ENCODE measurements at places on chromosomes 3 and 15.

- DNase-seq: no peak
Measured at GRCh38 chr3:11774296-11774877, 72.3 kb downstream of the TAMM41 start.

DNA sequence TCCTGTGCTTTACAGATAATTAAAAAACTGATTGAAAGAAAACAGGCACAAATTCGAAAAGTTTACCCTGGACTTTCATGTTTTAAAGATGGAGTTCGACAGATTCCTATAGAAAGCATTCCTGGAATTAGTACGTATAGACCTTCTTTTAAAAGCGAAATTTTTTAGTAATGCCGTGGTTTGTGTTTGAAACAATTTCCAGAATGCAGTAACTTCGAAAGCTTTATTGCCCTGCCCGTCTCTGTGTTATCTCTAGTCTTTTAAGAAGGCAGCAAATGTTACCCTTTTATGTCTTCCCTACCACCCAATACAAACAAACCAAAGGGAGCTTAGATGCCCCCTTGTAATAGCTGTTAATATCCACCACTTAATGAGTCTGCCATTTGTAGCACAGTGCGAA, 39.7 kb downstream of the SGO1 start:
- DNase-seq: no peak

DNA sequence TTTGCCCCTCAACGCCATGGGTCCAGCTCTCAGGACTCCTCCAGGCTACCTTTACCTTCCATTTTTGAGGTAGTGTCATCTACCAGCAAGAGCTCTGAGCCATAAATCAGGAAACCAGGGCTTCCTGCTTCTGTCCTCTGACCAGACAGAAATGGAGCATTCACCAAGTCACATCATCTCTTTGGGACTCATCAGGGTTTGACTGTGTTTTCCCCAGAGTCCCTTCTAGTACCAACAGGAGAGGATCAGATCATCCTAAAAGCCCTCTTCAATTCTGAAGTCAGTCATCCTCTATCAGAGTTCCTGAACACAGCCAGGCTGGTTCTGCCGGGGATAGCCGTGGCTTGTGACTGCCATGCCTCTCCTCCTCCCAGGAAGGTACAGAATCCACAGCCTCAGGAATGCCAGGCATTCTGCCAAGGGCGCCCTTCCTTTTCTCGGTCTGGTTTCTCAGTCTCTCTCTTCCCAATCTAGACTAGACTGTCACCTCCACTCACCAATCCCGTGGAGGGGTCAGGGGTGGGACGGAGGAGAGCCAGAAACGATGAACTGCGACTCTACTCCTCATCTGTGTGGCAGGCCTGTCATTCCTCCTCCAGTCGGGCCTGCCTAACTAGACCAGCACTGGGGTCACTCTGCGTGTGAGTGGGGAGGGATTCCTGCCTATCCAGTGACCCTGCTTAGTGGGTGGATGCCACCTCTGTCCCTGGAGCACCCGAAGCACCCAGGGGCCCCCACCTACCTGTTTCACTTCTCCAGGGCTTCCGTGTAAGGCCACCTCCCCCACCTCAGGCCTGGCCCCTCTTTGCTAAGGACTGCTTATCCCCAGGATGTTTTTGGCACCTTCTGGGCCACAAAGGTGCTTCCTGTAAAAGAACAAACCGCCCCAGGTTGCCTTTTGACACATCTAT, 30.9 kb downstream of the CCNL1 start:
- DNase-seq: peak; percentile 20

DNA sequence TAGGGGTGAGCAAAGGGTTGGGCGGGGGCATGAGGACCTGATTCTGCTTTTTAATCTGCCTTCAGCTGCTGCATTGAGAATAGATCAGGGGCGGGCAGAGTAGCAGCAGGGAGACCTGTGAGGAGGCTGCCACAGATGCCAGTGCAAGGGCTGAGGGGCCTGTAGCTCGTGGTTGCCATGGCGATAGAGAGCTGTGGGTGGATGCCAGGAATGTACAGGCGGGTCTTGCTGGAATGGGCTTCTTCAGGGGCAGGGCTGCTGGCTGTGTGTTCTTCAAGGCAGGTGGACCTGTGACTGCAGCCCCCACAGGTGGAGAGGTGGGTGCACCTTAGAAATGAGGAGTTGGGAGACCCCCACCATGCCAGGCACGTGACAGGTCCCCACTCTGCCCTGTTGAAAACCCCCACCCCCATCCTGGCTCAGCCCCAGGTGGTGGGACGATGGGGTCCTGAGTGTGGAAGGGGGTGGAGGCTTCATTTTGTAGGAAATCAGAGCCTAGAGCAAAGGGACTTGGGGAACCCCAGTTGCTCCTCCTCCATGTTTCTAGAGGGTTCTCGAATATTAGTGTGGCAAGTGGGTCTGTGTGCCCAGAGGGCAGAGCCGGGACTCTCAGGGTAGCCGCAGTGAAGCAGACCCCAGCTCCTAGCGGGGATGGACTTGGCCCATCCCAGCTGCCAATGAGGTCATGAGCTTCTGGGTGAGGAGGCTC, 38.3 kb downstream of the SLC6A6 start:
- no peak for DNase-seq

DNA sequence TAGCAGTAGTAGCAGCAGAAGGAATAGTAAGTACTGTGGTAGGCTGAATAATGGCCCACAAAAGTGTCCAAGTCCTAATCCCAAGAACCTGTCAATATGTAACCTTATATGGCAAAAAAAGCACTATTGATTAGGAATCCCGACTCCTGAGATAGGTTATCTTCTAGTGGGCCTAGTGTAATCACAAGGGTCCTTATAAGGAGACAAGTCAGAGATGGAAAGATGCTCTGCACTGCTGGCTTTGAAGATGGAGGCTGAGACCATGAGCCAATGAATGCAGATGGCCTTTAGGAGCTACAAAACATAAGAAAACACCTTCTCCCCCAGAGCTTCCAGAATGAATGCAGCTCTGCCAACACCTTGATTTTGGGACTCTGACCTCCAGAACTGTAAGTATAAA, 36.0 kb downstream of the TIPARP start:
- DNase-seq: no peak

- no peak for DNase-seq
Measured at GRCh38 chr15:67510597-67511190, 10.2 kb upstream of the C15orf61 start.

- no peak for DNase-seq
Measured at GRCh38 chr15:86515625-86516024, 436.0 kb downstream of the AGBL1 start.

DNA sequence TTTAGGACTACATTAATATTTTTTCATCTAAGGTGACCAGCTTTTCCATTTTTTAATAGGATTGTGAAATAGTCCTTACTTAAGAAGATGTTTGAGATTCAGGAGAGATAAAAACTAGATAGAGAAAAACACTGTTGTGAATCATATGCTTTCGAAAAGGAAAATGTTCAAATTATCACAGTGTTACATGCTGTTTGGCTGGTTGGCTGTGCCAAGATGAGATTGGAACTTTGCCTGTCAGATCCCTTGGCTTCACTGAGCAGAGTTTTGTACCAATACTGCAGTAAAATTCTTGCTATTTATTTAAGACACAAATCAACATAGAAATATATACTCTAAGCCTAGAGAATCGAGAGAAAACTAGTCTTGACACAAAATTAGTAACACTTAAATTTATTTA, 117.2 kb downstream of the OXSM start:
- DNase-seq: no peak

GRCh38 chr15:43893956-43894355, 67.2 kb downstream of the WDR76 start:
- DNase-seq: no peak

GRCh38 chr3:80087767-80088166, 320.0 kb upstream of the ROBO1 start:
- no peak for DNase-seq

- DNase-seq: peak; percentile 22
Measured at GRCh38 chr3:107525644-107526305, 3.0 kb downstream of the BBX start.

DNA sequence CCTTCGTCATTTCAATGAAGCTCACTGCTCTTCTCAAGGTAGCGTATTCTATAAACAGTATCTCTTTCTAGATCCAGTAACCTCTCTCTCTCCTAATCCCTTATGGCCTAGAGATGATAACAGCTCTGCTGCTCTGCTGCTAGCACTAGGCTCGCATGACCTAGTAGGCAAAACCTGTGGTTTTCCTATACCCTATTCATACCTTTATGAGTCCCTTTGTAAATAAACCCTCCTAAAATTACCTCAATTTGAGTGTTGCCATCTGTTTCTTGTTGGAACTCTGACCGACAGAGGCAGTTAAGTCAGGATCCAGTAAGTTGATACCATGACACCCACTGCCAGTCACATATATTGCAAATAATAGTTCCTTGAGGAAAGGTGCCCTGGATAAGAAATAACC, 7.3 kb downstream of the CCDC14 start:
- DNase-seq: no peak

GRCh38 chr15:48281674-48282073, 49.6 kb upstream of the DUT start:
- no peak for DNase-seq

- DNase-seq: no peak
Measured at GRCh38 chr3:147404800-147405230, 1.5 kb downstream of the ZIC4 start.

GRCh38 chr15:62571072-62571471, 406.0 kb upstream of the C2CD4B start:
- no peak for DNase-seq

DNA sequence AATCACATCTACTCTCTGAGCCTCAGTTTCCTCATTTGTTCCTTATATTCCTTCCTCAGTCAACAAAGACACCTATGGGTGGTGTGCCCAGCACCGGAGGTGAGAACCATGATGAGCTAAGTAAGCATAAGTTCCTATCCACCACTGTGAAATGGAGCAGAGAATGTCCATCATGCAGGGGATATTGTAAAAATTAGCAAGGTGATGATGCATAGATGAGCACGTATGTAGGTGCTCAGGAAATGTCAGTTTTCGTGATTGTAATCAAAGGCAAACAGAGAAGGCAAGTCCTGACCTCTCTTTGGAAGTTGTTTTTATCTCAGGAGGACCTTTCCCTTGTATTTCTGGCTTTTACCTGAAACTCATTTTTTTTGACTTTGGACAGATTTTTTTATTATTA, 165.4 kb downstream of the GHSR start:
- no peak for DNase-seq

DNA sequence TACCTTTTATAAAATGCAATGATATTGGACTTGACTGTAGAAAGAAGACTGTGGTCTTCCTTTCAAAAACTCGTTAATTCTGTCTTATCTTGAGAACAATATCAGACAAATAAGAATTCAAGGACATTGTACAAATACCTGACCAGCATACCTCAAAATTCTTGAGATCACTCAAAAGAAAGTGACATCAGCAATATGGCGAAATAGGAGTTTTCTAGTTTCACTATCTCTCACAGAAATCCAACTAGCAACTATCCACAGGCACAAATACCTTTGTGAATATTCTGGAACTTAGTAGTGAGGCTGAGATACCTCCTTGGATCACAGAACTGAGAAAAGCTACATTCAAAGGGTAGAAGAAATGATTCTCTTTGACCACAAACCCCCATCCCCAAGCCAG, 419.7 kb downstream of the ZNF385D start:
- no peak for DNase-seq

DNA sequence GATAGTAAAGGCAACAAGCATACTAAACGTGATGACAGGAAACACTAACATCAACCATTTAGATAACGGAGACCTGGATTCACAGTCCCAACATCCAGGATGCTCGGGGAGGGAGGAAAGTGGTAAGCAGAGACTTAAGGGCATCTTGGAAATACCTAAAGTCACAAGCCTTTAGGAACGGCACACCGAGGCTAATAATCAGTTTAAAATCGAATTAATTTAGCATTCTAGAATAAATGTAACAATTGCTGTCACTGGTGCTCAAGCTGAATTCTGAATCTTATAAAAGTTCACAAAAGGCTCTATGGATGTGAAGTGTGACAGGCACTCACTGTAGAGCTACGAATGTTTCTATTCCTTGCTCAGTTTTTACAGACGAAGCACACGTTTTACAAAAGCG, 1.3 kb downstream of the CD47 start:
- DNase-seq: no peak

- DNase-seq: no peak
Measured at GRCh38 chr3:189908646-189909045, 212.1 kb downstream of the P3H2 start.

DNA sequence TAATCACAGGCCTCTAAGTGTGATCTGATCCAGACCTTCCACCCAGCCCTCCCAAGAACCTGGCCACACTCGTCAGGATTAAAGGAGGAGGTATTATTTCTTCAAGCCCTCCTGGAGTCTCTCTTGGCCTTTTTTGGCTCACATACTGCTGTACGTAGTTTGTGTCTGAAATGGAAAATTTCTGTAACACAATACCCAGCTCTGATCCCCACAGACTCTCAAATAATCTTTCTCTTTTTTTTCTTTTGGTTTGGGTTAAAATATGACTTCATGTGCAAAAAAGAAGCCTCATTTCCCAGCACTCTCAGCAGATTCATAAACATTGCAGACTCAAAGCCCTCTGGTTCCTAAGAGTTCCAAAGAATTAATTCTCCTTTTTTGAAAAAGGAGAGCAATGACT, 96.5 kb upstream of the PHLDB2 start:
- no peak for DNase-seq

DNA sequence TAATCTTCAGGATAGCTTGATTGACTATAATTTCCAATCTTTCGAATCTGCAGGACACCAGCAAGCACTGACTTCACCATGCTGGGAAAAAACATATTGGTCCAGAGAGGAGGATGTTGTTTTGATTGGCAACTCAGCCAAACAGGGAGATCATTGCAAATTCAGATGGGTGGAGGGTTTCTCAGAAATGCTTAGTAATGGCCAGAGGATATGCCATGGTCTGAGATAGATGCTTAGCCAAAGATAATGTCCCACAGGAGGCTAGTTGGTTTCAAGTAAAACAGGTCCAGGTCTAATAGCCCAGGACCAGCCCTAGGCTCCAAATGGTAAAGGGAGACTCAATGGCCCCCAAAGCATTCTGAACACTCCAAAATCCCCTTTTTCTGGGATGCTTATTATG, 46.7 kb upstream of the CCDC80 start:
- DNase-seq: no peak

DNA sequence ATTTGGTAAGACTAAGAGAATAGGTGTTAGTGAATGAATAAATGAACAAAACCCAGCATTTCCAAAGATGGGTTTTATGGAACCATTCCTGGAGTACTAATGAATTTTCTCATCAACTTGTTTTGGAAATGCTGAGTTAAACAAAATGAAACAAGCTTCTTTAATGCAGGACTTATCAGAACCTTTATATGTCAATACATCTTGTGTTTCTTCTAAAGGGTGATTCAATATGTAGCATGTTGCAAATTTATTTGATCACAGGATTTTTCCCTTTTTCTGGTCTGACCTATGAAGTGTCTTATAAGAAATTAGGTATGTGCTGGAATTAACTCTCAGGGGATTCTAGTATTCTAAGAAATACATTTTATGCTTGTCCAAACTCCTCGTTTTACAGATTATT, 53.2 kb downstream of the EDEM1 start:
- DNase-seq: no peak

DNA sequence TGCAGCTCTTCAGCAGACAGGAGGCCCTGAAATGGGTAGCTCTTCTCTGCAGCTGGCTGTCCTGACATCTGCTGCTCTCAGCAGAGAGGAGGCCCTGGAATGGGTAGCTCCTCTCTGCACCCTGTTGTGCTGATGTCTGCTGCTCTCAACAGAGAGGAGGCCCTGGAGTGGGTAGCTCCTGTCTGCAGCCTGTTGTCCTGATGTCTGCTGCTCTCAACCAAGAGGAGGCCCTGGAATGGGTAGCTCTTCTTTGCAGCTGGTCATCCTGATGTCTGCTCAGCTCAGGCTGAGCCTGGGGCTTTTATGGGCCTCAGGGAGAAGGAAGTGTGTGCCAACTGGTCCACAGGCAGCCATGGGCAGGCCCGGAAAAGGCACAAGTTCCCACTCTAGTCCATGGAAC, 66.6 kb downstream of the PIK3CB start:
- DNase-seq: no peak
